ENCODE measurements at places on chromosomes 3 and 15.

DNA sequence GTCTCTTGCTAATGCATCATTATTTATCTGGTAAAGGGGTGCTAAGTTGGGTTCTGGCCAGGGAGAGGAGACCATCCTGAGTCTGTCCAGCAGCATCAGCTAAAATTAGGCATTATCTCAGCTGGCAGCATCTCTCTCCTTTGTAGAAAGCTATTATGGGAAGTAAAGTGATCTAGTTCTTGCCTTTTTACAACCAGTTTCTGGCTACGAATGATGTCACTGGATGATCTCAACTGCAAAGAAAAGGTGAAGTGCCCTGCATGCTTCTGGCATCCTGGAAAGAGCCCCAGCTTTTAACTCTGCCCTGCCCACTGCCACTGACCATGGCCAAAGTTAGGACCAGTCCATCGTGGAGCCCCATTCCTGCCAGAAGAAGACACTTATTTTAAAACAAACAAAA is 37.1 kb upstream of the IL12A start:
- no peak for DNase-seq
- H3K4me1 ChIP-seq, result no peaks in the 10 kb centered on the region
- H3K36me3 ChIP-seq, result no peaks in the 10 kb centered on the region
- no peaks in the 10 kb centered on the region for H3K27me3 ChIP-seq
- no peak overlapping the region for H3K4me3 ChIP-seq

DNA sequence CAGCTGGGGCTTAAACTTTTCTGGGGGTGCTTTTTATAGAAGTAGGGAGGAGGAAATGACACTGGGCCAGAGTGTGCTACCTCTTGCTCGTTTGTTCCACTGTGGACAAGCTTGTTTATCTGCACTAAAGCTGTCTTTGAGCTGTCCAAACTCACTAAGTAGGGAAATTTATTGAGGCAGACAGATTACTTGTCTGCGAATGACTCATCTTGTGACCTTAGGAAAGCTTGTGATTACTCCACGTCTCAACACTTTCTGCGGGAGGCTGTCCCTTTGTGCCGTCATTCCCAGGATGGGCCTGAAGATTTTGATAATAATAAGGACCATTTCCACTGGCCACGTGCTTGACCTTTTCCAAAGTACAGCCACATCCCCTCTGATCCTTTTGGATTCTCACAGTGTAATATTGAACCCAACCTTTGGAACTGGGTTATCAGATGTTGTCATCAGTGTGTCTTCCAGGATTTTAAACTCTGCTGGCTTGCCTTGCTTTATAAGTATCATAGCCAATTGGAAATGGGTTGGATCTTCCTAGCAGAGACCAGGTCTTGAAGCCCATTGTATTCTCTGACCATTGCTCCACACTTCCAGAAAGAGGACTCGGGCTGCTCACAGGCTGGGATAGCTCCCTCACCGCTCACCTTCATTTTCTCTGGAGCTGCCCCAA is 84.7 kb downstream of the AGBL1 start:
- no peaks in the 10 kb centered on the region for H3K36me3 ChIP-seq
- no peak overlapping the region for H3K4me3 ChIP-seq
- peak overlapping the region; percentile 76 for H3K27ac ChIP-seq
- DNase-seq, result peak; percentile 66

DNA sequence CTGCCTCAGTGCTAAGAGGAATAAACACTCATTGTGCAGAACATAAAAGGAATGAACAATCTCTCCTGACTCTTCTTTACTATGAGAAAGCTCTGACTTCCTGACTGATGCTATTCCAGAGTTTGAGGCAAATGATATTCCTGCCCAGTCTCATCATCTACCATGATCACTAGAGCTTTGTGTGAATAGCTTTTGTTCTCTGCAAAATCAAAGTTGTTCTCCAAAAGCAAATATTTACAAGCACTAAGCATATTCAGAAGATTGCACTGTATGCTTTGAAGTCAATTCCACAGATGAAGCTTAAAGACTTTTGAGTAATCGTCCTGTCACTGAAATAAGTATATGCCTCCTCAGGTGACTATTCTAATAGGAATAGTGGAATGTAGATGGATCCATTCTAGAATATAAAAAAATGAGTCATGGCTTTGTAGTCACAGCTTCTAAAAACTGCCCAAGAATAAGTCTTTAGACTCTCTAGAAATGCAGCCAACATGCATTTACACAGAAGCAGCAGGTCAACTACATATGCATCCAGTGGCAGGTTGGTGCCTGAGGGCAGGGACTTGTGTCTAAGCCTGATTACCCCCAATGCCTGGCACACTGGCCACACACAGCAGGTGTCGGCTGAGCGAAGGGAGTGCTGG is 34.6 kb downstream of the TNFAIP8L3 start:
- DNase-seq, result no peak
- no peaks in the 10 kb centered on the region for H3K4me1 ChIP-seq
- no peaks in the 10 kb centered on the region for H3K27me3 ChIP-seq

GRCh38 chr3:41711651-41712050 is 250.3 kb downstream of the ULK4 start:
- no peak overlapping the region for H3K4me3 ChIP-seq
- H3K27ac ChIP-seq, result no peak overlapping the region
- no peaks in the 10 kb centered on the region for H3K27me3 ChIP-seq
- H3K36me3 ChIP-seq, result no peaks in the 10 kb centered on the region
- no peaks in the 10 kb centered on the region for H3K4me1 ChIP-seq

DNA sequence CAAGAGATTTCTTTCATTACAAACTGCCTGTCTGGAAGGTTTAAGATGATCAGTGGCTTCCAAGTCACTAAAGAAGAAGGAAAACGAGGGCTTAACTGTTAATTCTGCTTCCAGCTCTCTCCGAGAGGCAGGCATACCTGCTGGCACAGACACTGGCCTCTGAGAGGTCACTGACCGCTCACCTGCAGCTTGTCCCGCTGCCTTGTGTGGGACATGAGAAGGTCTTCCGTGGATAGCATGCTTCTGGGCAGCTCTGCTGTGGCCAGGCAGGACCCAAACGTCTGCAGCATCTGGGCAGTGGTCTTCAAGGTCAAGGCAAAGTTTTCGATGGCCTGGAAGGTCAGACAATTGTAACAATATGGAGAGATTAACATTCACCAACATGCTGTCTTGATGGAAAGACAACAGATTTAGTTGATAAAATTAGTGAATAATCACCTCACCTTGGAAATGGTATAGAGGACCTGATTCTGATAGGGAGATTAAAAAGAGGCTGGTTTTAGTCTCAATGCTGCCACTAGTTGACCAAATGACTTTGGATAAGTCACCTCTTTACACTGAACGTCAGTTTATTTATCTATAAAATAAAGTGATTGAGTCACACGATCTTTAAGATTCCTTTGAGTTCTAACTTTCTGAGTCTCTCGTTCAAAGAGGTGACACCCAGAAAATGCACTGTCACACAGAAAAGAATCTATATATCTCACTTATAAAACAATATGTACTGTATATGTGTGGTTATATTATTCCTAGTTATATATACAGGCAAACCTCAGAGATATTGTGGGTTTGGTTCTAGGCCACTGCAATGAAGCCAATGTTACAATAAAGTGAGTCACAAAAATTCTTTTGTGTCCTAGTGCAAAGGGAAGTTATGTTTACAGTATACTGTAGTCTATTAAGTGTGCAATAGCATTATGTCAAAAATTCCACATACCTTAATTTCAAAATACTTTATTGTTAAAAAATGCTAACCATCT is 65.1 kb downstream of the B3GNT5 start:
- no peak overlapping the region for H3K27ac ChIP-seq
- H3K4me1 ChIP-seq, result no peaks in the 10 kb centered on the region
- H3K36me3 ChIP-seq, result no peaks in the 10 kb centered on the region
- H3K27me3 ChIP-seq, result no peaks in the 10 kb centered on the region

DNA sequence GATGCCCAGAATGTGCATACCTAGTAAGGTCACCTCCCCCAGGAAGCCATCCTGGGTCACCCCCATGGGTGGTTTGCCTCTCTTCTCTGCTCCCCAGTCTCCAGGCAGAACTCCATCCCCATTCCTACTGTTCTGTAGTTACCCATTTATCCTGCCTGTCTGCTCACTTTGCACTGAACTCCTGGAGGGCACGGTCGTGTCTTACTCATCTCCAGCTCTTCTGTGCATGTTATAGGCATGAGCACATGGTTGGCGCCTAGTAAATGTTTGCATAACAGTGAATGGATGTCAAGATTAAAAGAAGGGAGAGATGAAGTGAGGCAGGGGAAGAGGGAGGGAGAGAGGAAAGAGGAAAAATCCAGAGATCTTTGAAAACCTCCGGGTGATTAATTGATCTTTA is 208.4 kb upstream of the TRIM42 start:
- no peak overlapping the region for H3K27ac ChIP-seq
- H3K4me3 ChIP-seq, result no peak overlapping the region
- no peak for DNase-seq
- H3K4me1 ChIP-seq, result no peaks in the 10 kb centered on the region
- H3K36me3 ChIP-seq, result no peaks in the 10 kb centered on the region
